GM12878 (cell line): ENCODE measurements at places on chromosomes 6 and 20. TPM values are rescaled to one million over a fixed set of nuclear protein-coding genes. Genes with fewer than 3 reads are reported as not detected.

DNA sequence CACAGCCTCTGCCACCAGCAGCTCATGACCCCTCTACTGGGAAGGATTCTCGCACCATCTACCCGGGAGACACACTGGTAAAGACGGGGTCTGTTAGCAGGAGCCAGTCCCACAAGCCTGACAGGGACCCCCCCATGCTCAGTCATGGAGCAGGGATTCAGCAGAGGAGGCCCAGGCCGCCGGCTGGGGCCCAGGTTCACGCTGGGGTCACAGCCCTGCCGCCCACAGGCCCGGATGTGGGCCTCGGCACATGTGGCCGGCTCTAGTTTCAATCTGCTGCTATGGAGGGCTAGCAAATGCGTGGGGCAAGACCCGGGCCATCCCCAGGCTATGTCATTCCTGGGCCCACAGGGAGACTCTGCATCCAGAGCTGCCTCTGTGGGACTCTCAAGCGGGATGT, 25.1 kb downstream of the PXDC1 start:
- DNase-seq, result no peak

GRCh38 chr6:1117530-1118286, 194.2 kb upstream of the FOXQ1 start:
- DNase-seq, result no peak

GRCh38 chr6:141744194-141744925, 388.4 kb upstream of the GJE1 start:
- DNase-seq, result no peak

DNA sequence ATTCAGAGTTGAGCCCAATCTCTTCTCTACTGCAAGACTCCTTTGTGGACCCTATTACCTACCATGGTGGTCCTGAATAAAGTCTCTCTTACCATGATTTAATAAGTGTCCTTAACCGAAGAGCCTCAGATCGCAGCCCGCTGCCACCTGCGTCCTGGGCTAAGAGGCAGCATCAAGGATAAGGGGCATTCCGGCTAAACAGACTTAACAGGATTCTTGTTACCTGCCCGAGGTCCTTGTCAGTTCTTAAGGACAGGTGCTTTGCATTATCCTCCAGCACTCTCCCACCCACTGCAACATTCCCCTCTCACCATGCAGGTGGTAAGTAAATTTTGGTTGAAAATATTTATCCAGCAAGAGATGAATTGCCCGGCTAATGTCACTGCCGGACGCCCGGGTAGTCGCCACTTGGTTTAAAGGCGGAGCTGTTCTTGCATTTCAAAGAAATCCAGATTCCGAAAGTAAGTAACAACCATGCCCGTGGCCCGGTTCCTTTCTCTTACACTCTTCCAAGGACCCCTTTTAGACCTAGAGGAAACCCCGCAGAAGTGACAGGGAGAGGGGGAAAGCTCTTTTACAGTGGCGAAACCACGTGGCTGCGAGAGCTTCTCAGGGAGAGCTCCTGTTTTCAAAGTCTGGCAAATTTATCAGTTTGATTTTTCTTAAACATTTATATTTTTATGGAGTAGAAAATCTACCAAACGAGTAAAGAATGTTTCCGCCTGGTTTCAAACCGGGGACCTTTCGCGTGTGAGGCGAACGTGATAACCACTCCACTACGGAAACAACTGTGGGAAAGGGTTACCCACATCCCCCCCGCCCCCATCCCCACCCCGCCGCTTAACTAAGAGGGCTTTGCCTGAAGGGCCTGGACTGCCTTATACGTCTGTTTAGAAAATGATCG, 41.9 kb upstream of the PRSS16 start:
- DNase-seq, result no peak

The RAET1E gene
- not detected in 2 replicates for polyA plus RNA-seq

The PRDM13 gene
- 0.04 TPM in 1 of 2 replicates, not detected in the other for polyA plus RNA-seq

The KIF6 gene
- polyA plus RNA-seq, result 0.09 and 1.0 TPM in 2 replicates

The SHLD1 gene
- 30.7 and 37.6 TPM in 2 replicates for polyA plus RNA-seq

The COL20A1 gene
- not detected in 2 replicates for polyA plus RNA-seq
